OCI-LY7 (cell line): ENCODE measurements at places on chromosomes 6 and 20.

GRCh38 chr20:44068316-44069201 lies 118.4 kb downstream of the JPH2 start:
- no peak for DNase-seq

GRCh38 chr6:67458265-67458664 lies 1176.8 kb upstream of the ADGRB3 start:
- DNase-seq: peak; percentile 48

- DNase-seq: no peak
Measured at GRCh38 chr6:3665608-3666007, 85.9 kb downstream of the PXDC1 start.

DNA sequence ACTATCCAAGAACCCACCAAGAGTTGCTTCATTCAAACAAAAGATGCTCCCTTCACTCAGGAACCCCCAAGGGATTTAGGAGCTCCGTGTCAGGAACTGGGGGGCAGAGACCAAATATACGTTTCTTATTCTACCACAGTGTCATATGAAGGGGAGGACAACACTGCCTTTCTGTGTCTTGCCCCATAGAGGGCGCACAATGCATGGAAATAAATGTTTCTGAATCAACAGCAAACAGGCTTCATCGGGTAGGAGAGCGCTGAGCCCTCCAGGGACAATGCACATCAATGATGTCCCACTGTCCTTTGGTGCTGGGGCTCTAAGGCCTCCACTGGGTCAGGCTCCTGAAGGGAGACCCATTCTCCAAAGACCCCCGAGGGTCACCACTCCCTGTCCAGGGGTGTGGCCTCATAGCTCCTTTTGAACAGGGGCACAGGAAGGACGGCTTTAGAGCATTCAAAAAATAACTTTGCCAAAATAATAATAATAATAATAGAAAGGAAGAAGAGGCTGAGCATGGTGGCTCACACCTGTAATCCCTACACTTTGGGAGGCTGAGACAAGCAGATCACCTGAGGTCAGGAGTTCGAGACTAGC lies 31.1 kb downstream of the PLG start:
- DNase-seq: peak; percentile 86

DNA sequence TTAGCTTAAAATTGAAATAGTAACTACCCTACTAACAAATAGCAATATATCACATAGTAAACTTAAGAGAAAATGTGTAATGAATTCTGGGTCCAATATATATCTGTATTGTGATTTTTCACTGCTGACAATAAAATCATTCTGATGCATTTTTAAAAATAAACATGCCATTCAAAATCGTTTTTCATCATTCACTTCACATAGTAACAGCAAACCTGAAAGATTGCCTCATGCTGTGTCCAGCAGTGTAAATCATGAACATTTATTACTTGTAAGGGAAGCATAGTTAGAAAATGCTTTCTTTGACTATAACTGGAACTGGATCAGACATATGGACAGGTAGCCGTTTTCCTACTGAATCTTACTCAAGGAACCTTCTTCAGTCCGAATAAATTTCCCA lies 446.1 kb downstream of the UTRN start:
- DNase-seq: no peak

GRCh38 chr6:21070620-21071019 lies 522.9 kb upstream of the SOX4 start:
- no peak for DNase-seq

GRCh38 chr20:46438156-46438750 lies 31.8 kb upstream of the ELMO2 start:
- DNase-seq: peak; percentile 36

DNA sequence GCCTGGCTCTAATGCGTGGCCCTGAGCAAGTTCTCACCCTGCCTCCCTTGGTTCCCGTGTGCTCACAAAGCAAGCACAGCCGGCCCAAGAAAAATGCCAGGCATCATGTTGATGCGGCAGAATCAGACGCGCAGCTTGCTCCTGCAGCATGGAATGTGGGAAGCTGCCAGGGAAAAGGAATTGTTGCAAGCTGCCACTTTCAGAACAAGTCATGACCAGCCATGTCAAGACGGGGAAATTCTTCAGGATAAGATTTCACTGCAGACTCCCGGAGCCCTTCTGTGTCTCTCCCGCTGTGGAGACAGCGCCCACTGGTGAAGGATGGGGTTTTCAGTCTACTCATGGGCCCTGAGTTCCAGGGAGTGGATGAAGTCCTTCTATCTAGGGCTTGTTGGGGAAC lies 4.6 kb downstream of the DACT2 start:
- DNase-seq: no peak

GRCh38 chr20:6070829-6071695 lies 17.2 kb upstream of the LRRN4 start:
- no peak for DNase-seq

DNA sequence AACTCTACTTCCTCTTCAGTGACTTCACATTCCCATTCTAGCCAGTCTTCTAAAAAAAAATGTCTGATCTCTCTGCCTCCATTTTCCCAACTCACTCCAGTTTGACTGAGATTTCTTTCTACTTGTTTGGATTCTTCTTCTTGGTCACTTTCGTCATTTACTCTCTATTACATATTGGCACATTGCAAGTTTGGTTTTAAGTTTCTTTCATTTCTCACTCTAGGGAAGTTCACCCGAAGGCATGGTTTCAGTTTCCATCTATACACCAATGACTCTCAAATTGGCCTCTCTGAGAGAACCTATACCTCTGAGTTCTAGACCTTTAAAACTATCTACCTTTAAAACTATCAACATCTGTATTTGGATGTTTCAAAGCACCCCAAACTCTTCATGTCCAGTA lies 51.3 kb downstream of the CD109 start:
- no peak for DNase-seq

DNA sequence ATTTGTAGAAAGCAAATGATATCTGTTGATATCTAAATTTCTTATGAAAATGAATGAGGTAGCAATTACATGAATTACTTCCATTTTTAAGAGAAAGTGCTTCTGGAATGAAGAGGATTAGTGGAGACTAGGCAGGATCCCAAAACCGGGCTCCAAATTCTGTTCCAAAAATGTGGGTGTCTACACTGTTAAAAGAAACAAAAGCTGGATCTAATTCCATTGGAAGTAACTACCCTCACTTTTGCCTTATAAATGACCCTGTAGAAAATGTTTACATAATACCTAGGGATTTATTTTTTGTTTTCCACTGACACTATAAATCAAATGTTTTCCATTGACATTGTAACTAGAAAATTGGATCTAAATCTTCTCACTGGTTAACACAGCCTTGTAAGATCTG lies 454.9 kb upstream of the JARID2 start:
- DNase-seq: no peak

DNA sequence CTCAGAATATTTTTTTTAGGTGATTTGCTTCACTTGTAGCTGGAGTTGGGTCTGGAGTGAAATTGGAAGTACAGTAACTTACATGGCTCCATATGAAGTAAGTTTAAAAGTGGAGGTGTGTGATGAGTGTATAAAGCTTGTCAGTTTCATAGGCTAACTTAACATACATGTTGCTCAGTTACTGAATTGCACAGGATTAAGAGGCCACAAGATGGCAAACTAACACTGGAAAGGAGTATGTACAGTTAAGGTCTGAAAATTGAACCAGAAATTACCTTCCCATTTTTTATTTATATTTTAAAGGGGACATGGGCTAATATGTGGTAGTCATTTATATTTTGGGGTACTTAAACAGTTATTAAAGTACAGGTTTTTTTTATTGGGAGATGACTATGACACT lies 45.3 kb upstream of the SMIM8 start:
- peak; percentile 37 for DNase-seq
